ENCODE measurements at places on chromosomes 6 and 20. TPM values are rescaled to one million over a fixed set of nuclear protein-coding genes. Genes with fewer than 3 reads are reported as not detected.

ADGB gene
- not detected for total RNA-seq

THBS2 gene
- 115 TPM for total RNA-seq

DNA sequence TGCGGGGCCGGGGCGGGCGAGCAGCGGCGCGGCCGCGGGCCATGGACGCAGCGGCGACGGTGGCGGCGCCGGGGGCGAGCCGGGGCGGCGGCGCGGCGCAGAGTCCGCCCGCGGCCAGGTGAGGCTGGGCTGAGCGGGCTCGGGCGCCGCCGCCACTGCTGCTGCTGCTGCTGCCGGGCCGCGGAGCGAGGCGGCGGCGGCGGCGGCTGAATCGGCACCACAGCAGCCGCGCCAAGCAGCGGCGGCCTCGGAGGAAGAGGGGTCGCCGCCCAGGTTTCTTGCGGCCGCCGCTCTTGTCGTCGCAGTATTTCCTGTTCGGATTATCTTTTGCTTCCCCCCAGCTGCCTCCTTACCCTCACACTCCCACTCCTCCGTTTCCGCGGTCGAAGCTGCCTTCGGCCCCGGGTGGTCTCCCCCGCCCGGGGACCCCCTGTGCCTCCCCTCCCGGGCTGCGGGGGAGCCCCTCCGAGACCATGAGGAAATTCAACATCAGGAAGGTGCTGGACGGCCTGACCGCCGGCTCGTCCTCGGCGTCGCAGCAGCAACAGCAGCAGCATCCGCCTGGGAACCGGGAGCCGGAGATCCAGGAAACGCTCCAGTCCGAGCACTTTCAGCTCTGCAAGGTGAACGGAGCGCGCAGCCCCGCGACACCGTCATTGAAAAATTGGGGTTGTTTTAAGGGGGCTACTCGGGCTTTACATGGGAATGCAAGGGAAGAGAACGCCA lies at the start of gene STXBP5:
STXBP5 (plus strand) TSS at position 358 of the 726 bp plus-strand sequence; CDS start at position 474, 116 bp downstream.
- DNase-seq = no peak

GRCh38 chr6:117906958-117907600 lies at the start of gene SLC35F1:
Gene SLC35F1, plus strand, starts transcription at chr6:117907264.
- no peak for DNase-seq

GRCh38 chr20:4684837-4685413 lies 36.8 kb upstream of the PRND start:
- DNase-seq = no peak

All from omental fat pad (tissue), 4 donors.